HS-27A (cell line): ENCODE measurements at places on chromosomes 1 and 21.
A peak's percentile ranks its signal among the peaks of the same experiment; 100 is the strongest.

DNA sequence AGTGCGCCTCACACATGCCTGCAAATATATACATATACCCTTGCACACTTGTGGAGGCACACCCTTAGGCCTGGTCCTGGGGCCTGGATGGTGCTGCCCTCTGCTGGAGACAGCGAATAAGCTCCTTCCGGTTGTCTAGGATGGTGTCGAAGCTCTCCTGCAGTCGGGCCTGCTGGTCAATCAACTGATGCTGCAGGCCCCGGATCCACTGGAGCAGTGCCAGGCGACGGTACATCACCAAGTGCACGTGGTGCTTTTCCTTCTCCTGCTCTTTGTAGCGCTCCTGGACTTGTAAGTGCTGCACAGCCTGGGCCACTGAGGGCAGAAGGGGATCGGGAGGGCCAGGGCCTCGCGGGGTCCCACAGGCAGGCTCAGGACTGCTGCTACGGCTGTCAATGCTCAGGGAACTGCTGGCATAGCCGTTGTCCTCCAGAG is 3.1 kb downstream of the C1orf216 start:
- DNase-seq, result peak; percentile 27

GRCh38 chr1:240232530-240232929 is 140.8 kb downstream of the FMN2 start:
- DNase-seq, result no peak

DNA sequence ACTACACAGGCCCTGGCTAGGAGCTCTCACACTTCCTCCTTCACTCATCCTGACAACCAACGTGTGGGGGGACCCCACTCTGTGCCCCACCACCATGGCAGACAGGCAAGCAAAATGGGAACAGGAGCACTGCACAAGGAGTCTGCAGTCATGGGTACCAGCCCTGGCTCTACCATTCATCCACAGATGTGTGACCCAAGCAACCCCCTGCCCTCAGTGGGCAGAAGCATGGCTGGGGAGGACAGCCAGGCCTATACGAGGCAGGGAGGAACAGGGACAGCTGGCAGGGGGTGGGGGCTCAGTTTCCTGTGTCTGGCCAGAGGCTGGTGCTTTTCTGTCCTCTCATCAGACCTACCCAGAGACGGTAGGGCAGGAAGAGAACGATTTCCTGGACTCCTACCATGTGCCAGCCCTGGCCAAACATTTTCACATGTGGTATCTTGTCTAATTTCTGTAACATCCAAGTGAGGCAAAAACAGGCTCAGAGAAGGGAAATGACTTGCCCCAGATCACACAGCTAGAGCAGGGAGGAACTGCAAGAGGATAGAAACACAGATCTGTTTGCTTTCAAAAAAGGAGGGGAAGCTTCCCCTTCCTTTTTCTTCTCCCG is 178.0 kb downstream of the HIVEP3 start:
- DNase-seq, result no peak

DNA sequence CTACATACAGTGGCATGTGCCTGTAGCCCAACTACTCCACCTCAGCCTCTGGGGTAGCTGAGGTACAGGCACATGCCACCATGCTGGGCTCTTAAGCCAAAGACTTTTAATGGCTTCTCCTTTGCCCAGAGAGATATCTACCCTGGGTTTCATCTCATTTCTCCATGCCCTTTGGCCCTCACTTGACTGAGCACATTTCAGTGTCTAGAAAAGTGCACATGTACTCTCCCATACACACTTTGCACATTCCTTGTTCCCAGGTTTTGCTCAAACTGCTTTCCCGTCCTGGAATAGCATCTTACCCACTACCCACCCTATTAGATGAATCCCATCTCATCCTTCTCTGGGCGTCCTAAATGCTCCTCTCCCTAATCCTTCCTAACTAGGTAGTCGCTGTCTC is 10.2 kb upstream of the RXRG start:
- no peak for DNase-seq

DNA sequence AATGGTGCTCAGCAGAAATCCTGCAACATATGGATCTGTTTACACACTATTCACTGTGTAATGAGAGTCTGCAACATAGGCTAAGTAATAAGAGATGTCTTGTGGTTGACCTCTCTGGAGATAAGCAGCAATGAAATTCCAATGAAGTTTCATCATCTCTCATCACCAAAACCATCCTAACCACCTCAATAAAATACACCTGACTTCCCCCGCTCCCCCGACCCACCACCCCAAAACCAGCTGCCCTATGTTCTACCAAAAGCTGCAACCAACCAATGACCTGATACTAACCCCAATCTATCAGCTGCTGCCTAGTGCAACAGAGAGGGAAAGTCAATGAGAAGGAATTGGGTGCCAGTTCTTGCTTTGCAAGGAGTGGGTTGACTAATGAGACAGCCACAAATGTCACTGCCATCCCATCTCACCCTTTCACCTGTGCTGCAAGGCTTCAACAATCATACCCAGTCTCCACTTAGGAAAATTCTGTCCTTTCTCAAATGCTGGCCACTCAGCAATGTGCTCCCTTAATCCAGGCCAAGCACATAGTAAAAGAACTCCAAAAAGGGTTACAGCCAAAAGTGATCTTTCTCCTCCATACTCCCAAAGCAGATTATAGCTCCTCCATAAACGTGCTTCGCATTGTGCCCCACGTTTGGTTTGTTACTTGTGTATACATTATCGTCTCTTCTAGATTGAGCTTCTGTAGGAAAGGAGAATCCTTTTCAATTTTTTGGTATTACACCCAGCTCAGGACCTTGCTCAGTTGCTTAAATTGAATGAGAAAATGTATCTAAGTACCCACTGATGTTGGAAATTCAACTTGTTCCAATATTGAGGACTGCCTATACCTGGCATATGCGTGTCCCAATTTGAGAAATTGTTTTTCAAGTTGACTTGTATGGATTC is 29.0 kb downstream of the MRPL39 start:
- no peak for DNase-seq

- DNase-seq, result no peak
Measured at GRCh38 chr1:91752324-91752723, 133.6 kb downstream of the TGFBR3 start.

DNA sequence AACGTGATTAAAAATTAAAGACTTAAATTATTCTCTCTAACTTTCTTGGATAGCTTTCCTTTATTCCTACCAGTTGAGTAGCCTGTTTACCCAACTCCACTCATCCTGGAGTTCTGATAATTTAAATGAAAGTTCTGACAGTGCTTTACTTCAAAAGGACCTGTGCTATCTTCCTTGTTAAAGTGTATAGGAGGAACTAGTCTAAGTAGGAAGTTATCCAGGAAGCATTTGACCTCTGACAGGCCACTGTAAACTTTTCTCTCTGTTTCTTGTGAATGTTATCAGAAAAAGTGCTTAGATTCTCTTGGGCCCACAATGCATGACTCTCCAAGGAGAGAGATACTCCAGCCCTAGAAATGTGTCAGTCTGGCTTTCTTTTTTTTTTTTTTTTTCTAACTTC is 9.2 kb downstream of the UAP1 start:
- no peak for DNase-seq

GRCh38 chr1:174232761-174233160 is 73.4 kb downstream of the RABGAP1L start:
- no peak for DNase-seq

DNA sequence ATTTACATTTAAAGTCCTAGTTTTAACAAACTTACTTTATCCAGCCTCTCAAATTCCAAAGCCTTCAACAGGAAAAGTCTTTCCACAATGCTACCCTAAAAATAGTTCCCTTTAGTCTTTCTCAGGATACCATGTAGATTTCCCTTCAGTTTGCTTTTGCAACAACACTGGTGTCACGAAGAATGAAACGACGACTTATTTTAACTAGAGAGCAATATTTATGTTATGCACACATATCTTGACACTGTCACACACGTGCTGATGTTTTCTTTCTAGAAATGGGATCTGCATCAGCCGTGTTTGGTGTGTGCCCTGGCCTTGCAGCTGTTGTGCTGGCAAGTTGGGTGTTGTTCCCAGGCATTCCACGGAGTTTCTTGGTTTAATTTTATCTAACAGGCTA is 75.5 kb downstream of the SIPA1L2 start:
- DNase-seq, result no peak

DNA sequence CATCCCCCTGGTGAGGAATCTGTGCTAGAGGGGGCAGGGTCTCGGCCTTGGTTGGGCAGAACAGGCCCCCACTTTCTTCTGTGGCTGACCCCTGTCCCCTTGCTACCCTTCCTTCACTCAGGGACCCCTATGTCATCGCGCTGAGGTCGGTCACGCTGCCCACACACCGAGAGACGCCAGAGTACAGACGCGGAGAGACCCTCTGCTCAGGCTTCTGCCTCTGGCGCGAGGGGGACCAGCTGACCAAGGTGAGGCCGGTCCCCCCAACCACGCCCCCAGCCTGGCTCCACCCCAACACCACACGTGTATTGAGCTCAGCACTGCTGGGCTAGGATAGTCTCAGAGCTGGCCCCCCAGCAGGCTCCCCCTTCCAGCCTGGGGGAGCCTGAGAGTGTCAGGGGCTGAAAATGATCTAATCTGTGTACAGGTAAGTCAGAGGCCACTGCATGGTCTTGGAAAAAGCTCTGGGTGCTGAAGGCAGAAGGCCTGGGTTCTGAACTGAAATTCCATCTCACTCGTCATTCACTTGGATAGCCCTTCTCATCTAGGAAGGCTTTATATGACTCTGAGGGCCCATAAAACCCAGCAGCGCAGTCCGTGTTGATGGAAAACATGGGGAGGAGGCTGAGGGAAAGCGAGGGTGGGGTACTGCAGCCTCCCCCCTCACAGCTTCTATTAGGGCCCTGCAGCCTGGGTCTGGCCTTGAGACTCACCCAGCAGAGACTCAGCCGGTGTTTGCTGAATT is 15.3 kb downstream of the FAM151A start:
- no peak for DNase-seq

DNA sequence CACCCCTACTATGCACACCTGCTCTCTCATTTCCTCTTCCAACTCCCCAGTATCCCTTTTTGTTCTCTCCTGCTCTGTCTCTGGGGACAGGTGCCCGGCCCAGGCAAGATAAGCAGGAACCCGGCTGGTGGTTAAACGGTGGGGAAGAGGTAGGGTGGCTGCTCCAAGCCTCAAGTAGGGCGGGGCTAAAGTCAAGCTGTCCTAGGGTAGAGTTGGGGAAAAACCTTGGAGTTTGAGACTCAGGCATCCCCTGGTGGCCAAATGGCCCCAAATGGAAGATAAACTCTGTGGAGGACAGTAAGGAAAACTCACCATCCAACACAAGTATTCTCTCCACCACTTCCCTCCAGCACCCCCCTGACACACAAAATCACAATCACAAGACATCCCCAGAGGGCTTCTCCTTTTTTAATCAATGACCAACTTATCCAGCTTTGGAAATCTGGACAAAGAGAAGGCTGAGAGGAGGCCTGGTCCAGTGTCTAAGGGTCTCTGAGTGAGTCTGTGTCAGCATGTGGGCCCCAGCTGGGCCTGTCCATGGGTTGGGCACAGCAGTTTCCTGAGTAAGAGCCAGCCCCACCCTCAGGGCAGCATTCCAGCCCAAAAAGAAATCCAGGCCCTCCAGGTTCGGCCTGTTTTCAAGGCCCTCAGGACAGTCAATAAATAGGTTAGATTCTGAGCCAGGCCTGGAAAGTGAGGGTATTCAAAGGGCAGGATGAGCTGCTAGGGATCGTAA is 9.8 kb downstream of the POMGNT1 start:
- DNase-seq, result no peak

DNA sequence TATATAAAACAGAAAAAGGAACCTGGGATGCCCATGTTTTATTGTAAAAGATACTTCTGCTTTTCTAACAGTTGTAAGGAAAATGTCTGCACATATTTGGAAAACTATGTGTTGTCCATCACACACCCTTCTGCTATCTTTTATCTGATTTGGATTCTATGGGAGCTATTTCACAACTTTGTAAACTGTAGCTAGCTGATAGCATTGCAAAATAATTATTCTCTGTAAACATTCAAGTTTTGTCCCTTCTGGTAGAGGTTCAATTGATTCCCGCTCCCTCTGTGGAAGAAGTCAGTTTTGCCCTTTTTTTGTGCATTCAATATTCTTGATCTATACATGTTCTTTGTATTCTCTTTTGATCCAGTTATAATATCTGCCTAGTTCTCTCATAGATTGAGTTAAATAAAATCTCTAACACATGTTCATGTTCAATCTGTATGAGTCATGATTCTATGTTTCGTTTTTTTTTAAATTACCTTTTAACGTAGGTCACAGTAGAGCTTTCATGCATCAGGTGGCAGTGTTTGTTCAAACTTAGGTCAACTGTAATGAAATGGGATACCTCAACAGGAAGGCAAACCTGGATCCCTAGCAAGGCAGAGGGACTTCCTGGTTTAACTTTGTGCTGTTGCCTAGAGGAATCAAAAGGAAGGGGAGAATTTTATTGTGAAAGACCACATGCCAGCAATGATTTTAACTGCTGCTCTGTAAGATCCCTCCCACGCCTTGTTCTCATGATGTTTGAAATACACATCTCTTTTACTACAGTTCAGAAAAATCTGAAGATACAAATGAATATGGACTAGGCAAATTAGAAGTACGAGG is 26.0 kb upstream of the BCL9 start:
- no peak for DNase-seq

GRCh38 chr1:67969446-67969845 is 81.0 kb downstream of the DIRAS3 start:
- no peak for DNase-seq

GRCh38 chr1:9615316-9616063 is 26.8 kb downstream of the TMEM201 start:
- DNase-seq, result no peak

- DNase-seq, result no peak
Measured at GRCh38 chr1:195715652-195716051, 892.6 kb downstream of the KCNT2 start.

DNA sequence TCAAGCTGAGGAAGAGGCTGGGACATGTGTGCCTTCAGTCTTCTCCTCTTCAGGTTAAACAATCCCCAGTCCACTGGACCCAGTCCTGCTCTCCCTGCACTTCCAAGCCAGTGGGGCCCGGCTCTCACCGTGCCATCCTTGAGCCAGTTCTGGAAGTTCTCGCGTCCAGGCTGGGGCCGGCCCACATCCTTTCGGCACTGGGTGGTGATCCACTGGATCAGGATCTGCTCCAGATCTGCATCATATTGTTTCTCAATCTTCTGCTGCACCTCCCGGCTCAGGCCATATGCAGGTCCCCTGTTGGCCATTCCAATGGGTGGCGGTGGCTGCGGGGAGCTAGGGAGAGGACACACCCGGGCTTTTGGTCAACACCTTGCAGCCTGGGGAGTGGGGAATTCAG is 5.1 kb downstream of the TAGLN2 start:
- DNase-seq, result no peak

DNA sequence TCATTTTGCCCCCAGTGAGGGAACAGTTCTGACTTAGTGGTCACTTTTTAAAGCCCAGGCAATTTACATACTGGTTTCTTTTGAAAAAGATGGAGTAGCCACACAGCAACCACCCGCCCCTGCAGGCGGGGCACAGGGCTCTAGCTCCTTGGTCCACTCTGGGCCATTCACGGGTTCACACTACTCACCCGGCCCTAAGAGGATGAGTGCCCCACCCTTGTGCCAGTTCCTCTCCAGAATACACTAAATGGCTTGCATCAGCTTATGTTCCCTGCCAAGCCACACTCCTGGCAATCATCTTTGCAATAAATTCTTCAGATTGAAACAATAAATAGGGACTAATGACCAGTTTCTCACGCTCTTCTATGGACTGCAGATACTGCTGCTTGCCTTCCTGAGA is 15.7 kb upstream of the ATP13A2 start:
- DNase-seq, result no peak
